ENCODE measurements at places on chromosomes 3 and 15.
A peak's percentile ranks its signal among the peaks of the same experiment; 100 is the strongest.

GRCh38 chr15:40150163-40150925 lies 10.5 kb upstream of the BUB1B start:
- peak; percentile 83 for DNase-seq

GRCh38 chr15:79673416-79674123 lies 223.2 kb downstream of the MTHFS start:
- no peak for DNase-seq

DNA sequence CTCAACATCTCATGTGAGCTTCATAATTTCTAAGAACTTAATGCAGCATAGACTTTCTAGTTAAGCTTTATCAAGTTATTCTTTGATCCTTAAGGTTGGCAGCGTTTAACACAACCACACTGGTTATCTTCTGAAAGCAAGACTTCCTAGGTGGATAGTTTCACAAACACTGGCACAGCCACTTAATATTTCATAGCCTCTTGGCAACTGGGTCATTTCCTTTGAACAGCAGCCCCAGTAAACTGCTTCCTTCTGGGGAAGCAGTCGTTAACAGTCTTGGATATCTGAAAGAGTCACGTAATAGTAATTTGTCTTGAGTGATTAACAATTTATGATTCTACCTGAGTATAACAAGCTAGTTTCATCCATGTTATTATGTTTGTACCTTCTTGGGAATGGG lies 45.9 kb upstream of the ABHD10 start:
- DNase-seq, result peak; percentile 59

GRCh38 chr15:71291723-71292122 lies 176.5 kb downstream of the THSD4 start:
- DNase-seq, result no peak

GRCh38 chr15:89492934-89493631 lies 3.3 kb downstream of the RHCG start:
- no peak for DNase-seq

DNA sequence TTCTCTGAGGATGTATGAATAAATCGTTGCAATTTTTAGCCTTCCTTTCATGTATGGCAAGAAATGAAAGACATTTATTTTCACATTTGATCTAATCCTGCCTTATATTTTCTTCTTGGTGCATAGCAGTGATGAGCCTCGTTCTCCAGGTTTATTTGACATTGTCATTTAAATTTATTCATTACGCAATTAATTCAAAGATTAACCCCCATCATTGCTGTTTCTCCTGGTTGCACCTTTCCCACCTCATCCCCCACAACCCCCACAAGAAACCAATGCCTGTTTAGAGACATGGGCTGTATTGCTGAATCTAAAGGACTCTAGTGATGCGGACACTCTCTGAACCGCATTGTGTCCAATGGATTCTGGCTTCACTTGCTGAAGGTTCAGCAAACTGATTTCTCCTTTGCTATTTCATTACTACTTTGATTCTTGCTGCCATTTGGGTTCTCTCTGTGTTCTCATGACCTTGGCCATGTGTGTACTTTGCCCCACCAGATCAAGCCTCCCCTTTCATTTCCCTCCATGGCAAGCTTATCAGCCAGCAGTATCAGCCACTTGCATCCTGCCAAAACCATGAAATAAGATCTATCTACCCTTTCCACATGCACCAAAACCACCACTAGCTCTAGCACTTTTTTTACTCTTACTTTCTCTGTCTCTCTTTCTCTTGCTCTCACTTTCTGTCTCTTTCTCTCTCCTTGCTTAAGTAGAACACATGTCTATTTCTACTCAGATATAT lies 382.7 kb downstream of the GBE1 start:
- peak; percentile 67 for DNase-seq

DNA sequence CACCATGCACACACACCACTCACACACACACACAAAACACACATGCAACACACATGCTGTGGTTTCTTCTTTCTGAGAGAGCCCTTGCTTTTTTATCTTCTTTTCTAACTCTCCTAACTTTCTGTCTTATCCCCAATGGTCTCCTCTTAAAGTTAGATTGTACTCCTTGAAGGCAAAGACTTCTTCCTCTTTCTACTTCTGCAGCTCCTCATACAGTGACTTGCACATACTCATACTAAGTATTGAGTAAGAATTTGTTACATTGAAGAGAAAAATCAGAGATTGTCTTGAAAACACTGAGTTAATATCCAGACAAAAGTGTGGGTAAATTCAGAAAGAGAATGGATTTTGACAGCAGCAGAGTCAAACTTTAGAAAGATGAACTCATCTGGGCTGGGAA lies 64.4 kb downstream of the GTPBP8 start:
- DNase-seq, result peak; percentile 27

GRCh38 chr3:66454464-66454859 lies 46.4 kb downstream of the LRIG1 start:
- DNase-seq, result no peak

GRCh38 chr15:66706840-66707239 lies 4.8 kb downstream of the SMAD6 start:
- no peak for DNase-seq

GRCh38 chr3:27089068-27089467 lies 280.1 kb downstream of the NEK10 start:
- no peak for DNase-seq

DNA sequence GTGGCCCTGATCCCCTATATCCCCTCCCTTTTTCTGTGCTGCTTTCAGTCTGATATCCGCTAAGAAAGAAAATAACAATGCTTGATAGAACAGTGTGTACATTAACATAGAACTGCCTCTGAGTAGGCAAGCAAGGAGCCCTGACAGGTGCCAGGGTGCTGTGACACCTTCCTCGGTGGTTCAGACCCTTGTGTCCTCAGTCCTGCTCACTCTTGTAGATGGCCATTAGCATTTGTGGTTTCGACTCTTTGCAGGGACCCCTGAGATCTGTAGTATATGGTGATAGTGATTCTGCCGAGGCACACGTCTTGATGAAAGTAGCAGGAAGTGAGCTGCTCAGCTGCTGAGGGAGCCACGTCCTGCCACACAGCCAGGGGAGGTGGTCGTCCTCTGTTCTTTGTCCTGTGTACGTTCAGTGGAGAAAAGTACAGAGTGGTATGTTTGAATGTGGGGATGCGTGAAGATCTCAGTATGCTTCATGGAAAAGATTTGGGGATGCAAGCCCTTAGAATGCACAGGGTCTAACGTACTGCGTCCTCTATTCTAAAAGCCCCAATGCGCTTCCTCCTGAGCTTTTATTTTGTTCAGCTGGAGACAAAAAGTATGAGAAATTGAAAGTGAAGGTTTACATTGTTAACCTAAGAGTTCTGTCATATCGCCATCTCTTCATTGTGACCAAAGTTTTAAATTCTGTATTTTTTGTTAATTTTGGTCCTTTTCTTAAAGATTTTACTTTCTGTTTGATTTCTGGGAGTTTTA lies 35.4 kb downstream of the PXYLP1 start:
- DNase-seq, result peak; percentile 9

DNA sequence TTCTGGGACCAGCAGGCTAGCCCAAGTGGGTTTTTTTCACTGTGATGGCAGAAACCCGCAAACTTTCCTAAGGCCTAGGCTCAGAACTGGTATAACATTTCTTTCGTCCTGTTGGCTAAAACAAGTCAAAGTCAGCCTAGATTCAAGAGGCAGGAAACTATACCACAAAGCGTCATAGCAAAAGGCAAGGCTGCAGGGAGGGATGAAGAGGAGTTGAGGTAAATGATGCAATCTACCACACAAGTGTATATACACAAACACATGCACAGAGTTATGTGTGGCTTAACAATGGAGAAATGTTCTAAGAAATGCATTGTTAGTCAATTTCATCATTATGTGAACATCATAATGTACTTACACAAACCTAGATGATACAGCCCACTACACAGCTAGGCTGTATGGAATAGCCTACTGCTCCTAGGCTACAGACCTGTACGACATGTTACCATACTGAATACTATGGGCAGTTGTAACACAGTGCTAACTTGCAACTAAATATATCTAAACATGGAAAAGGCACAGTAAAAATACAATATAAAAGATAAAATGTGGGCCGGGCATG lies 225.6 kb downstream of the TBL1XR1 start:
- peak; percentile 32 for DNase-seq

DNA sequence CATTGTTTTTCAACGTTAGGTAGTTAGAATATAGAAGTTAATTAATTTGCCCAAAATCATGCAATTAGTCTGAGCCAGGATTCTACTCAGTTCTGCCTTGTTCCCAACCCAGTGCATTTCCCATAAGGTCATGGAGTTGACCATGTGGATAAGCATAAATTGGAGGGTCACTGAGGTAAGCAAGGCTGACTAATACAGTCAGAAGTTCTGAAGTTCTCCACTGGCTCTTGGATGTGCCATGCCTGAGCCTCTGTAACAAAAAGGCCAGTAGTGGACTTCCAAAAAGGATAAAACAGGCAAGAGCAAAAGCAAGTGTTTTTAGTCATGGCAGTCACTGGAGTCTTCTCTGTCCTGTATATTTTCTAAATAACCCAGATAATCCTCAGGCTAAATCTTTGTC lies 124.4 kb upstream of the PHLDB2 start:
- DNase-seq, result no peak
